ENCODE measurements at places on chromosomes 11 and 22.

GRCh38 chr11:106986673-106987072 is 31.6 kb downstream of the GUCY1A2 start:
- no peak for DNase-seq

GRCh38 chr22:47783433-47784366 is 1021.2 kb downstream of the TBC1D22A start:
- DNase-seq, result no peak

GRCh38 chr11:69533296-69534165 is 52.1 kb downstream of the LINC01488 start:
- DNase-seq, result no peak

- DNase-seq, result no peak
Measured at GRCh38 chr11:72254299-72254993, 10.5 kb upstream of the PHOX2A start.

DNA sequence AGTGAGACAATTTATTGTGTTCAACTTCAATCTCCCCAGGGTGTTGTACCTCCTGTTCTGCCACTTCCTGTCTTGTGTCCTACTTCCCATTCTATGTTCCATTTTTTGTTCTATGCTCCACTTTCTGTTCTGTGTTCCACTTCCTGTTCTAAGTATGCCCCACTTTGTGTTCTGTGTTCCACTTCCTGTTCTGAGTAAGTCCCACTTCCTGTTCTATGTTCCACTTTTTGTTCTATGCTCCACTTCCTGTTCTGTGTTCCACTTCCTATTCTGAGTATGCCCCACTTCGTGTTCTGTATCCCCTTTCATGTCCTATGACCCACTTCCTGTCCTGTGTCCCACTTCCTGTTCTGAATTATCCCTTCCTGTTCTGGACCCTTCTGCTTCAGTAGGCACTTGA is 732.7 kb downstream of the TBC1D22A start:
- no peak for DNase-seq
